ENCODE measurements at places on chromosomes 13 and 19. TPM values are rescaled to one million over a fixed set of nuclear protein-coding genes. Genes with fewer than 3 reads are reported as not detected.

Gene URAD
- total RNA-seq: not detected

Gene ZNF491
- total RNA-seq: 8.7 TPM

Gene CD209
- total RNA-seq: 1.9 TPM

Gene TMEM238
- total RNA-seq: 0.55 TPM

Gene F10
- total RNA-seq: 4.9 TPM

Gene ZBTB32
- not detected for total RNA-seq

Gene PGLYRP2
- total RNA-seq: not detected

Gene ZNF681
- 12.2 TPM for total RNA-seq

Gene PABPC3
- 0.50 TPM for total RNA-seq

Gene RNASEH2A
- total RNA-seq: 18.0 TPM

Gene IL4I1
- total RNA-seq: 0.30 TPM

Gene PTGIR
- total RNA-seq: 0.77 TPM

Gene IFNL1
- total RNA-seq: not detected

Gene SPTBN4
- total RNA-seq: 13.9 TPM

Gene TTYH1
- 223 TPM for total RNA-seq

Gene NKG7
- 0.44 TPM for total RNA-seq

Gene FGF22
- 0.72 TPM for total RNA-seq

Gene BICRA
- 2.7 TPM for total RNA-seq

Gene APLP1
- 237 TPM for total RNA-seq

Gene CCDC8
- total RNA-seq: 37.9 TPM

Gene TMEM150B
- 0.66 TPM for total RNA-seq

Gene CPT1C
- 23.2 TPM for total RNA-seq

Gene KASH5
- total RNA-seq: 0.30 TPM

Gene SHISA2
- 8.5 TPM for total RNA-seq

Gene SH2D3A
- 0.50 TPM for total RNA-seq

Gene CASP14
- total RNA-seq: not detected

Gene RNF225
- total RNA-seq: not detected

Gene UNC13A
- total RNA-seq: 33.6 TPM

Gene LGALS14
- not detected for total RNA-seq

Gene CGB2
- total RNA-seq: not detected

Gene CEACAM4
- 1.1 TPM for total RNA-seq

Gene LILRA5
- 3.2 TPM for total RNA-seq

Data from spinal cord (tissue), 10 donors.